ENCODE measurements at places on chromosomes 1 and 21.

DNA sequence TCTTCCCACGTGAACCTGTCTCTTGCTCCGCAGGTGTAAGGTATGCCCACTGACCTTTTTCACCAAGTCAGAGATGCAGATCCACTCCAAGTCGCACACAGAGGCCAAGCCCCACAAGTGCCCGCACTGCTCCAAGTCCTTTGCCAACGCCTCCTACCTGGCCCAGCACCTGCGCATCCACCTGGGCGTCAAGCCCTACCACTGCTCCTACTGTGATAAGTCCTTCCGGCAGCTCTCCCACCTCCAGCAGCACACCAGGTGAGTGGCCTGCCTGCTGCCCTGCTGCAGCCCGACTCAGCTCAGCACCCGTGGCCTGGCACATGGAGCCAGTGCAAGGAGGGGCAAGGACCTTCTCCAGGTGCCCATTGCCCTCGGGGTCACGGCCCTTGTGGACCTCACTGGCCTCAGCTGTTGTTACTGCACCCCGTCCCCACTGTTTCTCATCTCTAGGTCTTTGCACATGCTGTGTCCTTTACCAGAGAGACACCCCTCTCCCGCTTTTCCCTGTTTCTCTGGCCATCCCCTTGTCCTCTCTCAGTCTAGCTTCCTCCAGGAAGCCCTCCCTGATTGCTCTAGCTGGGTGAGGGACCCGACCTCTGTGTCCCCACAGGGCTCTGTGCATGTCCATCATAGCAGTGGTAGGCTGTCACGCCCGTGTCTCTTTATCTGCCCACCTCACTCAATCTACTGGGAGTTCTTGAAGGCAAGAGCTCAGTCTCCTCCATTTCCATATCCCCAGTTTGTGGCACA is 25.4 kb downstream of the ZNF362 start:
- no peak for DNase-seq

GRCh38 chr1:160086456-160086892 is 5.1 kb downstream of the KCNJ9 start:
- no peak for DNase-seq

DNA sequence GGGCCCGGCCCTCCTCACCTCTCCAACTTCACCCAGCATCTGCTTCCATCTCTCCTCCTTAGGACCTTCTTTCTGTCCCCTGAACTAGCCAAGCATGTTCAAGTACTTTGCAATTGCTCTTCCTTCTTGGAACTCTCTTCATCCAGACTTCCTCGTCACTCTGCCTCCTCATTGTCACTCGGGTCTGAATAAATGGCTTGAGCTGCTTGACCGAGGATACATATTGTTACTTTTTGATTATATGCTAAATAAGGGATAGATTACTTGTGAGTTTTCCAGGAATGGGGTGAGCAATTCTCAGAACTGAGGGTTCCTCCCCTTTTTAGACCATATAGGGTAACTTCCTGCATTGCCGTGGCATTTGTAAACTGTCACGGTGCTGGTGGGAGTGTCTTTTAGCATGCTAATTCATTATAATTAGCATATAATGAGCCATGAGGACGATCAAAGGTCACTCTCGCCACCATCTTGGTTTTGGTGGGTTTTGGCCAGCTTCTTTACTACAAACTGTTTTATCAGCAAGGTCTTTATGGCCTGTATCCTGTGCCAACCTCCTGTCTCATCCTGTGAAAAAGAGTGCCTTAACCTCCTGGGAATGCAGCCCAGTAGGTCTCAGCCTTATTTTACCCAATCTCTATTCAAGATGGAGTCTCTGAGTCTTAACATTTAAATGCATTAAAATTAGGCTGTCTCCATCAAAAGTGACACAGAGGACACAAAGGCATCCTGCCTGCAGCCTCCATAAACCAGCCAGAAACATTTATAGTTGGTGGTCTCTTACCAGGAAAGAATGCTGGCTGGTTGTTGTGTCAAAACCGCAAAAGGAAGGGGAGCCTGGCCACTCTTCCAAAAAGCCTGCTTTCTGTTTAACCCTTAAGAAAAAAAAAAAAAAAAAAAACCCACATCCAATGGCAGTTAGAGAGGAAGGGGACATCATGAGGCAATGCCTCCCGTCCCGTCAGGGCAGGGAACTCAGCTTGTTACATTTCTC is 179.3 kb downstream of the KAZN start:
- DNase-seq: no peak

DNA sequence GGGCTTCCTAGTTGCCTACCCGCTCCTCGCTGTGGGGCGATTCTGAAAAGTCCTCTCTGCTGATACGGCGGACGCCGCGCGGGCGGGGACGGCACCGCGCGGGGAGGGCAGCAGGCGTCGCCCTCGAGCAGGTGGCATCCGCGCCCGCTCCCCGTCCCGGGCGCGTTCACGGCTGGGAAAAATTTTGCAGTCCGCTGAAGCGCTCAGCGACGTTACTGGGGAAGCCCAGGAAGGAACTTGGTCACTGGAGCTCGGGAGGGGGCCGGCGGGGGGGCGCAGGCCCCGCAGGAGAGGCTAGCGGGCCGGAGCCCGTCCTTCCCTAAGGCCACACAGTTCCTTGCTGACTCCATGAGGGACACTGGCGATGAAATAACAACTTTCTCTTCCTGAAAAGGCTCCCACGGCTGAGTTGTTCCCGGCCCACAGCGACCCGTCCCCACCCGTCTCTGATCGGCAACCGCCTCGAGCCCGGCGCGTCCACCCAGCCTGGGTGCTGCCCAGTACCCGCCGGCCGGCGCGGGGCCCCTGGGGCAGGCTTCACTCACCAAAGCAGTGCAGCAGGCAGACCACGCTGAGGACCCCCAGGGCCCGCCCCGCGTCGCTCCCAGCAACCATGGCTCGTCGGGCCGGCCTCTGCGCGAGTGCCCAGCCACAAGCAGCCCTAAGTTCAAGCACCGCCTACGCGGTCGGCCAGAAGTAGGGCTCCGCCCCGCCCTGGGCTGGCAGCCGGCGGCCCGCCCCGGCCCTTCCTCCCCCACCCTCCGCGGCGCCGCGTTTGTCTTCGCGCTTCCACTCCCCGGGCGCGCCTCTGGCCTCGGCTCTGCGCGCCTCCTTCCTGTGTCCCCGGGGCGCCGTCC is at the start of gene CD58:
Gene CD58 (minus strand): TSS at position 669 of the 857 bp plus-strand sequence. CDS start 54 bp downstream, at position 615.
- peak; percentile 80 for DNase-seq

- DNase-seq: no peak
Measured at GRCh38 chr1:147083919-147084272, 88.4 kb downstream of the PRKAB2 start.

GRCh38 chr1:186465946-186466345 is 5.0 kb upstream of the PDC start:
- no peak for DNase-seq

- DNase-seq: no peak
Measured at GRCh38 chr1:13687151-13687715, 12.8 kb upstream of the PRDM2 start.

- no peak for DNase-seq
Measured at GRCh38 chr1:208068407-208068806, 157.5 kb upstream of the CD34 start.

DNA sequence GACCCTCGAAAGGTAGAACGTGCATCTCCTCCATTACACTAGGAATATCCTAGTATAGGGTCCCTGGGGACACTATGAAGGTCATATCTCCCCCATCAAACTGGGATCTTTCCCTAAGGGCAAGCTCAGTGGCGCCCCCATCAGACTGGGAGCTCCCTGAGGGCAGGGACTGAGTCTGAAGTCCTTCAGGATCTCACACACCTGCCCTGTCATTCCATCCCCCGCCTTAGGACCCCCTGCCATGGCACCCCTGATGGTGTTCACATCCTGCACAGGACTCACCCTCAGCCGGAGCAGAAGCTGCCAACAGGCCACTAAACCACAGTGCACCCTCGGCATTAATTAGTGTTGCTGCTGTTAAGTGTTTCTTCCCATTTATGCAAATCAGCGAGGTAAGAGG is 50.4 kb downstream of the IGSF21 start:
- no peak for DNase-seq

DNA sequence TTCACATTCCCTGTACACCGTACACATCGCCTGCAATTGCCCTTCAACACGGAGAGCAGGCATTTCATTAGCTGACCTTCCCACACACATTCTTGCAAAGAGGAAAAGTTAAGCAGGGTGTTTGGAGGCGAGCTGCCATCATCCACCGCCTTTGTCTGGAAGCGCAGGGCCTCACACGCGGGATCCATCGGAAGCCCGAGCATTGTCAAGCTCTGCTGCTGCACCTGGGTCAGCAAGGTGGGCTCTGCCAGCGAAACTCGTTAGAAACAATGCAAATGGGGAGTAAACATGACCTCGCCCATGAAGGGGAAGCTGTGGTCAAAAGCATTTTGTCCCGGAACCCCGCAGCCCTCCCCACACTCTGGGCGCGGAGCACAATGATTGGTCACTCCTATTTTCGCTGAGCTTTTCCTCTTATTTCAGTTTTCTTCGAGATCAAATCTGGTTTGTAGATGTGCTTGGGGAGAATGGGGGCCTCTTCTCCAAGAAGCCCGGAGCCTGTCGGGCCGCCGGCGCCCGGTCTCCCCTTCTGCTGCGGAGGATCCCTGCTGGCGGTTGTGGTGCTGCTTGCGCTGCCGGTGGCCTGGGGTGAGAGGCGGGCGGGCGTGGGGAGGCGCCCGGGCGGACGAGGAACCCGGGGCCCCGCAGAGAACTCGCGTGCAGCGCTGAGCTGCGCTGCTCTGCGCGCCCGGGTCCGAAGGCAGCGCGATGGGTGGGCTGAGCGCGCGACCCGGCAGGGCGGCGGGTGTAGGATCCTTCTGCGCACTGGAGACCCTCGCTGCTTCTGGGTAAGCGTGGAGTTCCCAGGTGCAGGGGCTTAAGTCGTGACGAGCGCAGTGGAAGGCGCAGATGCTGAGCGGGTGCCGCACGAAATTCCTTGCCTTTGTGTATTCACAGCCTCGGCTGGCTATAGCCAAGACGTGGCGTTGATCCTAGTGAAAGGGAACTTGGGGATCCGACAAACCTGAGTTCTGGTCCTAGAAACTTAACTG is at the start of gene CR1:
Gene CR1 (plus strand): TSS at position 357 of the 992 bp plus-strand sequence. CDS start 111 bp downstream, at position 468.
- peak; percentile 27 for DNase-seq

DNA sequence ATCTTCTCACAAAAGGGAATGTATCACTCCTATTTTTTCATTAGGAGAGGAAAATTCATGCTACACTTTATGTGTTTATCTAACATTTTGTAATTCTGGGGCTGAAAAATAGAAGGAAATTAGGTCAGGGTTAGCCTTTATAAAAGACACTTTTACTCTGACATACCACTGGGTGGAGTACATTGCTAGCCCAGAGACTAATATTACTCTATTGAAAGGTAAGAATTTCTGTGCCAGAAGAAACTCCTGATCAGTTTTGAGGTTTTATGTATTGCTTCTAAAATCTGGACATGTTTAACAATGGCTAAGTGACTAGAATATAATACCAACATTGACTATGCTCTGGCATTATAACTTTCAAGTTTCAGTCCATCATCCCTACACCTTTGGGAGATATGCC is 724.6 kb downstream of the USP25 start:
- DNase-seq: peak; percentile 0

DNA sequence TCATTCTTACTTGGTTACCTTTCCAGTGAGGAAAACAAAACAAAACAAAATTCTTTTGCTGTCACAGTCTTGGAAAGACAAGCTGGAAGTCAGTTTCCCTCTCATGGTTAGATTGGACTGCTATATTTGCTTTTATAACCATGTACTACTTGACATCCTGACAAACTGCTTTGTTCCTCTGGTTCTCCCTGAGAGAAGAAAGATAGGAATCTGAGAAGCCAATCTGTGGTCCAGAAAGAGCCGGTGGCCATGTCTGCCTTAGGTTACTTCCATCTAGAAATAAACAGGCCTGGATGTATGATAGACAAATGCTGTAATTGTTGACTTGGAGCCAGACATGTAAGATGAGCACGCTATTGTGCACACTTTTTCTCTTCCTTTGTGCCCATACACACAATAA is 330.0 kb downstream of the BRINP3 start:
- no peak for DNase-seq

- DNase-seq: no peak
Measured at GRCh38 chr1:187871177-187871845, 1042.6 kb downstream of the PLA2G4A start.

DNA sequence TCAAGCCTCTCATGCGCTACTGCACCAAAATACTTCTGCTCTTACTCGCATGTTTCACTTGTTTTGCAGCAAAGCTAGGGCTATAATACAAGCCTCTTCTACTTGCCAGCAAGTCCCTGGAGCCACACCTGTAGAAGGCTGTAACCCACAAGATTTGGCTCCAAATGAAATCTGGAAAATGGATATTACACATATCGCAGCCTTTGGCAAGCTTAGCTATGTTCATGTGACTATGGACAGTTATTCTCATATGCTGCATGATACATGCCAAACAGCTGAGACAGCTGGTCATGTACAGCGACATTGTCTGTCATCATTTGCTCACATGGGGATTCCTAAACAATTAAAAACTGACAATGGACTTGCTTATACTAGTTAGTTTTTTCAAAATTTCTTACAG is 270.3 kb downstream of the COL11A1 start:
- no peak for DNase-seq

- peak; percentile 21 for DNase-seq
Measured at GRCh38 chr1:44294588-44295007, 60.5 kb downstream of the ERI3 start.

GRCh38 chr21:35026617-35027562 is 22.2 kb downstream of the RUNX1 start:
- DNase-seq: peak; percentile 98

DNA sequence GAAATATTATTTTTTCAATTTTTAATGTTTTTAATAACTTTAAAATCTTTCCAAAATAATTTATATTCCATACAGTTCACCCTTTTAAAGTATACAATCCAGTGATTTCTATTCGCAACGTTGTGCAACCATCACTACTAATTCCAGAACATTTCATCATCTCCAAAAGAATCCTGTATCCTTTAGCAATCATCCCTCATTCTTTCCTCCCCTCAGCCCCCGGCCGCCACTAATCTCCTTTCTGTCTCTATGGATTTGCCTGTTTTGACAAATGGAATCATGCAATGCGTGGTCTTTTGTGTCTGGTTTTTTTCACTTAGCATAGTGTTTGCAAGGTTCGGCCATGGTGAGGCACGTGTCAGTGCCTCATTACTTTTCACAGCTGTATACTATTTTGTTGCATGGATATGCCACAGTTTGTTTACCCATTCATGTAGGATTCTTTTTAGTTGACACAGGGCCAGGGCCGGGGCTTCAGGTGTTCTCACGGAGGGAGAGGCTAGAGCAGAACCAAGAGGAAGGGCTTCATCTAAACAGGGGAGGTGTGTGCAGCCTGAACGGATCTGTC is 40.6 kb upstream of the ZBTB40 start:
- no peak for DNase-seq

- no peak for DNase-seq
Measured at GRCh38 chr1:24985737-24986136, 55.7 kb upstream of the RUNX3 start.

Measured in Kasumi-1 (cell line).